ENCODE measurements at places on chromosomes 5 and 9. TPM values are rescaled to one million over a fixed set of nuclear protein-coding genes. Genes with fewer than 3 reads are reported as not detected.

Gene FBP1
- total RNA-seq = 0.46 TPM

GRCh38 chr5:87054821-87055220, 212.9 kb upstream of the RASA1 start:
- no peaks in the 10 kb centered on the region for H3K27me3 ChIP-seq
- no peak for DNase-seq
- no peaks in the 10 kb centered on the region for H3K36me3 ChIP-seq
- H3K4me3 ChIP-seq = no peak overlapping the region
- no peaks in the 10 kb centered on the region for H3K4me1 ChIP-seq

DNA sequence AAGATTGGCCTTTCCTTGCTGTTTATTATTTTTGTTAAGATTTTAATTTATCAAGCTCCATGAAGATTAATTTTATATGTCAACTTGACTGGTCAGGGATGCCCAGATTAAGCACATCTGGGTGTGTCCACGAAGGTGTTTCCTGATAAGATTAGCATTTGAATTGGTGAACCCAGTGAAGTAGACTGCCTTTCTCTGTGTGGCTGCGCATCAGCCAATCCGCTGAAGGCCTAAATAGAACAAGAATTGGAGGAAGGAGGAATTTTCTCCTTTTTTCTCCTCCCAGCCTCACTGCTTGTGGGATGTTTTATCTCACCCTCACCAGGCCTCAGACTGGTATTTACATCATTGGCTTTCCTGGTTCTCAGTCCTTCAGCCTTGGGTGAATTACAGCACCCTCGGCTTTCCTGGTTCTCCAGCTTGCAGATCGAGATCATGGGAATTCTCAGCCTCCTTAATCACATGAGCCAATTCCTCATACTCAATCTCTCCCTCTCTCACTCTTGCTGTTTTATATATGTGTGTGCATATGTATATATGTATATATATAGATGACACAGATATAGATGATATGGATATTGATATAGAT, 135.4 kb upstream of the SPEF2 start:
- H3K4me3 ChIP-seq = no peak overlapping the region
- no peak for DNase-seq
- H3K4me1 ChIP-seq = no peaks in the 10 kb centered on the region
- no peaks in the 10 kb centered on the region for H3K27me3 ChIP-seq
- H3K36me3 ChIP-seq = no peaks in the 10 kb centered on the region
- H3K27ac ChIP-seq = no peak overlapping the region

Gene PDLIM4
- total RNA-seq = 8.0 TPM

DNA sequence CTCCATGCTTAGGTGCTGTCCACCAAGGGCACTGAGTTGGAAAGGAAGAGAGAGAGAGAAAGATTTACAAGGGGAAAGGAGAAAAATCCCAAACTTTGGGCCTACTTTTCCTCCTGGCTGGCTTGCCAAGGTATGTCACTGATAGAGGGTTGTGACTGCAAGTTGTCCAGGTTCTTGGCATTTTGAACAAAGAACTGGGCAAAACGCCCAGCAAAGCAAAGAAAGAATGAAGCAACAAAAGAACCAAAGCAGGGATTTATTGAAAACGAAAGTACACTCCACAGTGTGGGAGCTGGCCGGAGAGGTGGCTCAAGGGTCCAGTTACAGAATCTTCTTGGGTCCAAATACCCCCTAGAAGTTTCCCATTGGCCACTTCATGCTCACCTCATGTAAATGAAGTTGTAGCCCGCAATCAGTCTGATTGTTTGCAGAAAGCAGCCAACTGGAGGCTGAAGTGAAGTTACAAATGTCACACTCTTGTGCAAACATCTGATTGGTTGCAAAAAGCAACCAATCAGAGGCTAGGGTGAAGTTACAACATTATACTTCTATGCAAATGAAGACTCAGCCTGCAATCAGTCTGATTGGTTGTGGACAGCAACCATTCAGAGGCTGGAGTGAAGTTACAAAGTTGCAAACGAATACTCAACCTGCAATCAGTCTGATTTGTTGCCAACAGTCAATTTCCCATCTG, 263.5 kb downstream of the YTHDC2 start:
- H3K36me3 ChIP-seq = no peaks in the 10 kb centered on the region
- H3K4me3 ChIP-seq = no peak overlapping the region
- H3K27me3 ChIP-seq = no peaks in the 10 kb centered on the region
- no peaks in the 10 kb centered on the region for H3K4me1 ChIP-seq
- no peak for DNase-seq

Gene INSL4
- not detected for total RNA-seq

Data from gastrocnemius medialis (tissue), 4 donors.